Fibroblast of skin of abdomen (primary cell): ENCODE measurements at places on chromosomes 2 and 18.
A peak's percentile ranks its signal among the peaks of the same experiment; 100 is the strongest.

DNA sequence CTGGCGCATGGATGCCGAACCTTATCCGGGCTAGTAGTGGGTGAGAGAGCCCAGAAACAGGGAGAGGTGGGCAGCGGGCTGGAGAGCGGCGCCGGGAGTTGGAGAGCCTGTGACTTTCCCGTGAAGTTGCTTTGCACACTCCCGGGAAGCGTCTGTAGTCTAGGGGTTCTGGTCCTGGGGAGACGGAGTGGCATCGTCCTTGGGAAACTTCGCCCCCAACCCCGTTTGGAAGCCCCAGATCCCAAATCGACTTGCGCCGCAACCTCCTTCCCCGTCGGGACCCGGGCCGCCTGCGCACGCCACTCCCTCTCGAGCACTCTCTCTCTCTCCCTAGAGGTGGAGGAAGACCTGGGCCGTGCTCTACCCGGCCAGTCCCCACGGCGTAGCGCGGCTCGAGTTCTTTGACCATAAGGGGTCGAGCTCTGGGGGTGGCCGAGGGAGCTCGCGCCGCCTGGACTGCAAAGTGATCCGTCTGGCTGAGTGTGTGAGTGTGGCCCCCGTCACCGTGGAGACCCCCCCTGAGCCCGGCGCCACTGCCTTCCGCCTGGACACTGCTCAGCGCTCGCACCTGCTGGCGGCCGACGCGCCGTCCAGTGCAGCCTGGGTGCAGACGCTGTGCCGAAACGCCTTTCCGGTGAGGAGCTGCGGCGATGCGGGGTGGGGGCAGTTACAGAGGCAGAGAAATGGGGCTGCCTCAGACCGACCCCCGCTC, 456 bp downstream of the DOK1 start:
- no peak for DNase-seq

DNA sequence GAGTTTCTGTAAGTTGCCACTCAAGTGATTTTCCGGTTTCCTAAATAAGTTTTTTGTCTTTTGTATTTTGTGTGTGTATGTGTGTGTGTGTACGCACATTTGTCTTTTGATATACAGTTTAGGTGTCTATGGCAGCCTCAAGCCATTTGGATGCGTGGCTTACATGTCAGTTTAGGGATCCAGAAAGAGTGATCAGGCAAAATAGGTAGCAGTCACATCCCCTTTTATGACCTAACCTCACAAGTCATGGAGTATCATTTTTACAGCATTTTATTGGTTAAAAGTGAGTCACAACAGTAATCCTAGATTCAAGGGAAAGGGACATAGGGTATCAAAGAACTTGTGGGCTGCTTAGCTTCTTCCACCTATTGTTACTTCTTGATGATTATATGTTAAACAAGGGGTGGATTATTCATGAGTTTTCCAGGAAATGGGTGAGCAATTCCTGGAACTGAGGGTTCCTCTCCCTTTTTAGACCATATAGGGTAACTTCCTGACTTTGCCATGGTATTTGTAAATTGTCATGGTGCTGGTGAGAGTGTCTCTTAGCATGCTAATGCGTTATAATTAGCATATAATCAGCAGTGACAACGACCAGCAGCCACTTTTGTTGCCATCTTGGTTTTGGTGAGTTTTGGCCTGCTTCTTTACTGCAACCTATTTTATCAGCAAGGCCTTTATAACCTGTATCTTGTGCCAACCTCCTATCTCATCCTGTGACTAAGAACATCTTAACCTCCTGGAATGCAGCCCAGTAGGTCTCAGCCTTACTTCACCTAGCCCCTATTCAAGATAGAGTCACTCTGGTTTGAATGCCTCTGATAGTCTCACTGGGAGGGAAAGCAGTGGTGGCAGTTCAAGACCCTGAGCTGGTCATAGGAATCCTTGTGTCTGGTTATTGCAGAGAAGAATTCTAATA, 8.6 kb upstream of the SOCS6 start:
- no peak for DNase-seq

GRCh38 chr2:241237949-241238371, 49.5 kb downstream of the ANO7 start:
- DNase-seq, result no peak

DNA sequence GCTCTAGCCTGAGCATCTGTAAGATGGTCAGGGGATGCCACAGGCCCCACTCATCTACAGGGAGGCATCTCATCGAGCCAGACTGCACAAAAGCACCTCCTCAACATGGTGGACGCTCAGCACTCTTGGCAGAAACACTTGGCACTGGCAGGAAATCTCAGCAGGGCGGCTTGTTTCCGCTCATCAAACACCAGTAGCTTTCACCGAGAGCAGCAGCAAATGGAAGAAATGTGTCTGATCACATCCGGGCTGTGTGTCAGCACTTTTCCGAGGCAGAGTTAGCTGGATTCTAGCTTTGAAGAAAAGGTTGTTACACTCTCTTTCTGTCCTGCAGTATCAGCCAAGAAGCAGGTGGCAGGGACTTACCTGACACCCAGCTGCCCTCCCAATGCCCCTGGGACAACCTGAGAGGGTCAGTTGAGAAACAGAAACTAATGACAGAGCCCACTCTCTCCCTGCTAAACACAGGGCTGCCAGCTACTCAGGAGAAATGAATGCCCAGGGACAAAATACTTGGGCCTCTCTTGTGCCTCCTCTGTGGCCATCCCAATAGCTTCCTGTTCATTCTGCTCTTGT, 68.9 kb upstream of the FZD7 start:
- DNase-seq, result peak; percentile 41

DNA sequence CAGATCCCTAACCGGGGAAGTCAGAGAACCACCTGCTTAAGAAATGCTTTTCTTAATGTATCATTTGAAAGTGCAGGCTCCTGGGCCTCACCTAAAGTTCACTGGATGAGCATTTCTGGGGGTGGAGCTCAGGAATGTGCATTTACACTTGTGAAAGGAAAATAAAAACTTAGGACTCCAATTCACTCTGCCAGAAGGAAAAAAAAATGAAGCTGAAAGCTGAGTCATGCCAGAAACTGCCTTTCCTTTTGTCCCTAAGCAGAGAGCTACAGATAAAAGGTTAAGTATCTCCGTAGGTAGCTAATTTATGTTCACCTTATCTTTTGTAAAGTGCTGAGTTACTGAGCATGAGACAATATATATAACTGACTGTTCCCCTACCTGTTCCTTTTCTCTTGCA, 229.5 kb upstream of the MEX3C start:
- DNase-seq, result no peak

- peak; percentile 50 for DNase-seq
These were observed 68.1 kb downstream of the CDH2 start for GRCh38 chr18:28108814-28109213.

DNA sequence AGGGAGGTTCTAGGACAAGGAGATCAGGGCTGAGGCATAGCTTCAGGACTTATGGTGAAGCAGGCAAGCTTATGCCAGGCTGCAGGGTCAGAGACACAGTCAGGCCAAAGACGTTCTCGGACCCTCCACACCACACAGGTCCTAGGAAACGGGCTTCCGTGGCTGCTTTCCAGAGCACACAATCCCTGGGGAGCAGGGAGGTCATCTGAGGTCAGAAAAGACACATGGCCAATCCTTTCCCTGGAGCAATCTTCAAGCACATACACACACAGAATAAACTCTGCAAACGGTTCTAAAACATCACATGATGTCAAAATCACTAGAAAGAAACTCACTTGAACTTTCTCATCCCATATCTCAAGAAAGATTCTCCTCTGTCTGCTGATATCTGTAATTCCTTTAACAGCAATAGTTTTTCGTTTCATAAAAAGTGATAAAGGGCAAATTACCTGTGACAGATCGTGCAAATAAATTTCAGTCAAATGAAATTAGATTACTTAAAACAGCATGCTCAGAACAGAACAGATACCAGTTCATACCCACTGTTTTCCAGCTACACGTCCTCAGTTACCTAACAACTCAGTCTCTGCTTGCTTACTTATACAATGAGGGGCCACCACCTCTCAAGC, 63.9 kb downstream of the MBOAT2 start:
- DNase-seq, result no peak

- DNase-seq, result no peak
These were observed 90.5 kb downstream of the INHBB start for GRCh38 chr2:120436460-120436739.

DNA sequence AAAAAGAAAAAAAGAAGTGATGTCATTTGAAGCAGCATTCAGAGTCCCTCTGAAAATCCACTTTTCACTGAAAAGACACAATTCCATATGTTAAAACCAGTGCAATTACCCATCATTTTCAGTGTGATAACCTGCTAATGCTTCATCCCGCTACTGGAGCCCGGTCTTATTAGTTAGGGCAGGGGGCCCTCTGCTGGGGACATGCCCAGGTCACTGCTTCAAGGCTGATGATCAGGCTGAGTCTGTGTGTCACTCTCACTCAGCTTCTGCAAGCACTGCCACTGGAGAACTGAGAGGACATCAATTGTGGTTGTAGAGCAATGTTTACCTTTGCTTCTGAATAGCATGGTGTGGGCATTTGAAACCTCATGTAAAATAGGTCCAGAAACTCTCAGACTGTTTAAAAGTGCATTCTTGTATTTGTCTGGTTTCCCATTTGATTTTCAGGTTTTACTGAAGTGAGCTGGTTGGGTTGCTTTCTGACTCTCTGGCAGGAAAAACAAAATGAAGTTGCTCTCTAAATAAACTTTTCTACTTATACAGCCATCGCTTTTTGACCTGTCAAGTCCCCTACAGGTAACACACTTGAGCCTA, 49.2 kb upstream of the NXPH2 start:
- DNase-seq, result peak; percentile 20

GRCh38 chr2:65340898-65341681, 91.3 kb downstream of the SPRED2 start:
- no peak for DNase-seq

GRCh38 chr2:135052997-135053474, 944 bp downstream of the RAB3GAP1 start:
- DNase-seq, result peak; percentile 8

GRCh38 chr2:113863144-113863543, 26.7 kb upstream of the ACTR3 start:
- no peak for DNase-seq

DNA sequence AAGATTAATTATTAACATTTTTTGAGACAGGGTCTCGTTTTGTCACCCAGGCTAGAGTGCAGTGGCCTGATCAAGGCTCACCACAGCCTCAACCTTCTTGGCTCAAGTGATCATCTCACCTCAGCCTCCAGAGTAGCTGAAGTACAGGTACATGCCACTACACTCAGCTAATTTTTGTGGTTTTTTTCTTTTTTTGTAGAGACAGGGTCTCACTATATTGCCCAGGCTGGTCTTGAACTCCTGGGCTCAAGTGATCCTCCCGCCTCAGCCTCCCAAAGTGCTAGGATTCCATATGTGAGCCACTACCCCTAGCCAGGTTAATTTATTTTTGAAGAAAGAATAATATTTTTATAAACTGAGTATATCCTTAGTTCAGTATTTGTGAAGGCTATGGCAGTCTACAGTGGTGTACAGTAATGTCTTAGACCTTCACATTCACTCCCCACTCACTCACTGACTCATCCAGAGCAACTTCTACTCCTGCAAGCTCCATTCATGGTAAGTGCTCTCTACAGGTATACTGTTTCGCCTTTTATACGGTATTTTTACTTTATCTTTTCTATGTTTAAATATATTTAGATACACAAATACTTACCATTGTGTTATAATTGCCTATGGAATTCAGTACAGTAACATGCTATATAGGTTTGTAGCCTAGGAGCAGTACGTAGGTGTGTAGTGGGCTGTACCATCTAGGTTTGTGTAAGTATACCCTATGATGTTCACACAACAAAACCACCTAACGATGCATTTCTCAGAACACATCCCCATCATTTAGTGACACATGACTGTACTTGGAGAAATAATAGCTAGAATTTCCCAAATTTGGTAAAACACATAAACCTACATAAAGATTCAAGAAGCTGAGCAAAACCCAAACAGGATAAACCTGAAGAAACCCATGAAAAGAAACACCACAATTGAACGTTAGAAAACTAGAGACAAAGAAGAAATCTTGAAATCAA, 38.6 kb downstream of the MGAT4A start:
- DNase-seq, result no peak

GRCh38 chr2:215493376-215493775, 57.5 kb upstream of the FN1 start:
- DNase-seq, result no peak

DNA sequence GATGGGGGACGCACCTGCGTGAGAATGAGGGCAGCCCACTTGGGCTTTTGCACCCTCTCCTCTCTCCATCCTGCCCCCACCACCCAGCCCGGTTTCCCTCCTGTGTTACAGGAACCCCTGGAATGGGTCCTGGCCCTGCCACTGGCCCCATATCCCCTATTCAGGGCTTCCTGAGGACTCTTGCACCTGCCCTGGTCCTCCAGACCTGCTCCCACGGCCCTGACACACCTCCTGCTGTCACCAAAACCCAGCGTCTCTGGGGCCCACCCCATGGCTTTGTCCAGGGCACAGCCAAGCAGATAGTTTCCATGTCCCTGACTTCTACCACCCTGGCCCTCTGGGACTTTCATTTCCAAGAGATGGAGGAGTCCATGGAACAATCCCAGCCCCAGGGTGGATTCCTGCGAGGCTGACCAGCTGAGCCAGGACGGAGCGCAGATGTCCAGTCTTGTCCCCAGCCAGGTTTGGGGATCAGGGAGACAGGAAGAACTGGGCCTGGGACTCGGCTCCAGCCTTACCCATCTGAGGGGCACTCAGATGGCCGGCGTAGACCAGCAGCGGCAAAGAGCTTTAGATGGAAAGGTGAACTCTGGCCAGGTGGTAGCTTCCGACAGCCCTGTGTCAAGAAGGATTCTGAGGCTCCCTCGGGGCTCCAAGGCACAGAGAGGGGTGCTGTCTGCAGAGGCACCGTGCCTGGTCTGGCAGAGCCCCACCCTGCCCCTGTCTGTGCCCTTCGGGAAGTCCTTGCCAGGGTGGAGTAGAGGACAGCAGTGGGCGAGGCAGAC, 12.0 kb downstream of the GPR35 start:
- DNase-seq, result no peak

DNA sequence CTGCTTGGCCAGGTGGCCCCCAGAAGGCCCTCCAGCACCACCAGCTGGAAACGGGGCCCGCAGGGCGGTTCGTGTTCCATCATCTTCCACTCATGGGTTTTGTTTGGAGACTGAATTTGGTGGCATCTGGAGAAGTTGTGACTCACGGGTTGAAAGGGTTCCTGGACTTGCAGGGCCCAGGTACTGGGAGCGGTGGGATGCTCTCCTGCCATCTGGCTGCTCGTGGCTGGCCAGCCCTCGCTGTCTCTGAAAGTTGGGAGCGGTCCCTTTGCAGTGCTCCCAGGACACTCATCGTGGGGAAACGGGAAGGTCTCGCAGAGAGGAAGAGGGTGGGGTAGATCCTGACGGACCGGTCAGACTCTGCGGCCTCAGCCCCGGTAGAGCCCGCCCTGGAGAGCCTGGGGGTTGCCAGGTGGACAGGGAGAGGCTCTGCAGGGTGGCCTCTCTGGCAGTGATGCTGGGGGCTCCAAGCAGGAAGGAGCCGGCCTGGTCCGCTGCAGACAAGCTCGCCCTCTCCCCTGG, 47.5 kb downstream of the TWIST2 start:
- DNase-seq, result no peak

DNA sequence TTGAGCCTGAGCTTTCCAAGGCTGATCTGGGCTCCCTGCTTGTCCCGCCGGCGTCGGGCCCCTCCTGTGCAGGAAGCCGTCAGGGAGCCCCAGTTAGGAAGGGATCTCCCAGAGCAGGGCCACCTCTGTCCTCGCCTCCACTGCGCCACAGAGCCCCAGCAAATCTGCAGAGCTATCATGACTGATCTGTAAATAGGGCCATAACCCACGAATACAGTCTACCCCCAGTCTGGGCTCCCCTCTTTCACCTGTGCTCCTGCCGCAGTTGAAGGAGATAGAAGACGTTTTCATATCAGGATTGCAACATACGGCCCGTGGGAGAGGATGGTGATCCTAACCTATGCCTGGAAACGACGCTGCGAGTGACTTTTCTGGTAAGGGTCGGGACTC, 138.7 kb downstream of the PTGR3 start:
- no peak for DNase-seq

GRCh38 chr18:61939046-61939674, 46.4 kb upstream of the RNF152 start:
- DNase-seq, result no peak
